ENCODE measurements at places on chromosomes 6 and 20.

- no peak for DNase-seq
These were observed 4.6 kb downstream of the DTNBP1 start for GRCh38 chr6:15658181-15658744.

DNA sequence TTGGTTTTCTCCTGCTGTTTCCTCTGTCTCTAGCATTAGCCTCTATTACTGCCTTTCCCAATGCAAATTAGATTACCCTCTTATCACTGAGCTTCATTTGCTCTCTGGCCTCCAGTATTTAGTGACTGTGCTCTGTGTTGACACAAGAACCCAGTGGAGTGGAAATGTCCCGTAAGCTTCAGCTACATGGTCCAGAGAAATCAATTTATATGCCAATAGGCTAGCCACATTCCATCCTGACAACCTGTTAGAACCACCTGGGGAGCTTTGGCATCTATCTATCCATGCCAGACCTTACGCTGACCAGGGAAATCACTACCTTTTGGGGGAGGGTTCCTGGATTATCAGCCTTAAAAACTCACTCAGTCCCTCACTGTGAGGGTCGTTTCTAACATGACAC is 459.6 kb downstream of the UTRN start:
- no peak for DNase-seq

DNA sequence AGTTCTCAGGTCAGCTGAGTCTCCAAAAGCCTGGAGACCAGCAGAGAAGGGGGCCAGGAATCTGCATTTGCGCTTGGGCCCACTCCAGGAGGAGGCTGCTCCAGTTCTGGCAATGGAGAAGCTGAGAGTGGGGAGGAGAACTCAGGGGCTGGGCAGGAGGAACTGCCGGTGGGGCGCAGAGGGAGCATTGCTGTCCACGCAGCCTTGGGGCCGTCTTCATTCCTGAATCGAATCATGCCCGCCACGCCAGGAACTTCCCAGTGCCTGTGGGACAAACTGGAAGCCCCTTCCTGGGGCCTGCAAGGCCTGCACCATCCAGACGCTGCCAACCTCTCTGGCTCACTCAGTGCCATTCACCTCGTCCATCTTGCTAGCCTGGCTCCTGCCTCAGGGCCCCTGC is 16.9 kb downstream of the RAB44 start:
- no peak for DNase-seq

DNA sequence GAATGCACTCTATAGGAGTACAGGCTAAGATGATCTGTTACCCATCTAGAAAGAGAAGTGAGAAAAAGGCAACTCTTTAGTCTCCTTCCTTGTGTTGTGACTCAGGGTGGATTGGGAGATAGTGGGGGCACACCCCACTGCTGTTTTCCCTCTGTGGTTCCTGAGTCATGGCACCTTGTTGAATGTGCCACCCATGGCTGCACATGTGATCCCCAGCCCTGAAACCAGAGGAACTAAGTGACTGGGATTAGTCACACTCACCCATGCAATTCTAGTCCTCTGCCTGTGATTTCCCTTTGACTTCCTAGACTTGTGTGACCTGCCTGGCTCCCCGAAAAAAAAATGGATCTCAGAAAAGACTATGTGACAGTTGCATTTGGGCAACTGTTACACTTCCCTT is 48.6 kb upstream of the HTR1B start:
- DNase-seq, result no peak

DNA sequence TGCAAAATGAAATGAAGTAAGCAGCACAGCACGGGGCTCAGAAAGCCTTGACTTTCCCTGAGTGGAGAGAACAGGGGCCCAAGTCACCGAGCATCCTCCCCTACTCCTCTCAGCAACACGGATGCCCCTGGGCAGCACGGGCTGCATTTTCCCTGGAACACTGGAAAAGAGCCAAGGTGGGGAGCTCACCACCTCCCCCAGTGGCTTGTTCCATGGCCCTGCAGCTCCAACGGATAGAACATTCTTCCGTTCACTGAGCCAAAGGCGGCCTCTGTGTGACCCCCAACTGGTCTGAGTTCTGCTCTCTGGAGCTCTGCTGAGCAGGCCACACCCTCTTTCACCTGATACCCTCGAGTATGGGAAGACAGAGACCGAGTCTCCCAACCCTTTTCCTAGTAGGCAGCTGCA is 20.8 kb upstream of the EMILIN3 start:
- DNase-seq, result no peak

Measured in cardiac septum (tissue), 1 donor.